ENCODE measurements at places on chromosomes 13 and 19.

GRCh38 chr19:45528149-45528743 is 21.0 kb downstream of the VASP start:
- no peak for DNase-seq

- peak; percentile 56 for DNase-seq
Observed at GRCh38 chr19:41641879-41642485, 15.1 kb upstream of the CEACAM4 start.

DNA sequence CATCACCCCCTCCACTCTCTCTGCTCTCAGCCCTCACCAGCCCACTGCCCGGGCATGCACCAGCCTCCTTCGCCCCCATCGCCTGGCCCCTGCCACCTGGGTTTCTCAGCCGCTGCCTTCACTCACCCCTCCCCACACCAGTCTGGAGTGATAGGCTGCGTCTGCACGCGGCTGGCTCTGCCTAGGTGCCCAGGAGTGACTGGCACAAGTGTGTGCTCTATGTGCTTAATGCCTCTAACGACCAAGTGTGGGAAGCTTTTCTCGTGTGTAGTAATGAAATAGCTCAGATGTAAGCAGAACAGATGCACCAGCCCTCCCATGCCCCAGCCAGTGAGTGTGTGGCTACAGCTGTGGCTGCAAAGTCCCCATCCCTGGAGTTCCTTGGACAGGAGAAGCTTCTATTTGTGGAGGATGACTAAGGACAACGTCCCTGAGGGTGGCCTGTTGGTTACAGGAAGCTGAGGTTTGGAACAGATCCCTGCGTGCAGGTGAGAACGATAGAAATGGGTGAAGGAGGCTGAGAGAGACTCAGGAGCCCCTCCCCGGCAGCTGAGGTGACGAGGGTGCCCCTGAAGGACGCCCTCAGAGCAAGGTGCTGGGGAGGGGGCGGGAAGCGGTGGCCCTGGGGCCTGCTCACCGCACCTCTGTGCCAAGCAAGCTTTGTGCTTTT is 35.6 kb downstream of the ATP11A start:
- DNase-seq: no peak

DNA sequence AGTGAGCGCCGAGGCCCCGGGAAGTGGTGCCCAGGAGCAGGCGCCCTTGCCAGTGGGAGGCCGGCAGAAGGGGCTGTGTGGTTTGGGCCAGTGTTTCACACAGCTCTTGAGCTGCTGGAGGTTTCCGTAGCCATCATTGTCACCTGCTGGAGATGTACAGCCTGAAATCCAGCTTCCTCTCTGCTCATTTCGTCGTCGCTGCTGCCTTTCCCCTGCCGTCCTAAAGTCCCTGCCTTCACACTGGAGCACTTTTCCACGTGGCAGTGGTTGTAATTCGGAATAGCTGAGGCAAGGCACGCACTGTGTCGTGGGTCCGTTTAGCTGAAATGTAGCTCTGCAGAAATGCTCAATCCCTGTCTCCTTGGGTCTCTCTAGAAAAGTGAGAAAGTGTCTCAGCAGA is 13.2 kb downstream of the DAZAP1 start:
- no peak for DNase-seq

- no peak for DNase-seq
Observed at GRCh38 chr13:74215420-74215819, 81.2 kb upstream of the KLF12 start.

DNA sequence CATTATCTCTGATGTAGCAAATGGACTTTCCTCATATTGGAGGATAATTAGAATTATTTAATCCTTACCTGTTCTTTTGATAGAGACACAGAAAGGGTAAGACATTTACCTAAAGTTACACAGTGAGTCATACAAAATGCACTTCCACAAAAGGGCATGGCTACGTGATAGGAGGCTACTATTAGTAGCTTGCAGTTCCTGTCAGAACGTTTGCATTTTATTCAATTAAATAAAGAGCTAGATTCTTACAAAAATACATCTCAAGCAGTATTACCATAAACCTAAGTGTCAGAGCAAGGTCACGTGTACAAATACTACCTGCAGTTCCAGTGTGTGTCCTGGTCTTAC is 120.6 kb downstream of the ESD start:
- DNase-seq: no peak

DNA sequence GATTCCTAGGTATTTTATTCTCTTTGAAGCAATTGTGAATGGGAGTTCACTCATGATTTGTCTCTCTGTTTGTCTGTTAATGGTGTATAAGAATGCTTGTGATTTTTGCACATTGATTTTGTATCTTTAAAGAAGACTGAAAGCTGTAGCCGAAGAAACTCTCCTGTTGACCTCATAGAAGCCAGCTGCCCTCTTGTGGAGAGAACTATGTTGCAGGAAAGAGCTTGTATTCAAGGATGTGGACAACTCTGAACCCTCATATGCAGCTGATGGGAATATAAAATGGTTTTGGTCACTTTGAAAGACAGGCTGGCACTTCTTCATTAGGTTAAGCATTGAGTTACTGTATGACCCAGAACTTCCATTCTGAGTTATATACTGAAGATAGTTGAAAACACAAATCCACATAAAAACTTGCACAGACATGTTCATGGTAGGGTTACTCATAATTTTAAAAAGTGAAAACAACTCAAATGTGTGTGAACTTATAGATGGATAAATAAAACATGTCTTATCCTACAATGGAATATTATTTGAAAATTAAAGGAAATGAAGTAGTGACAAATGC is 65.8 kb upstream of the SLITRK6 start:
- no peak for DNase-seq
